ENCODE measurements at places on chromosomes 2 and 18. TPM values are rescaled to one million over a fixed set of nuclear protein-coding genes. Genes with fewer than 3 reads are reported as not detected.

DNA sequence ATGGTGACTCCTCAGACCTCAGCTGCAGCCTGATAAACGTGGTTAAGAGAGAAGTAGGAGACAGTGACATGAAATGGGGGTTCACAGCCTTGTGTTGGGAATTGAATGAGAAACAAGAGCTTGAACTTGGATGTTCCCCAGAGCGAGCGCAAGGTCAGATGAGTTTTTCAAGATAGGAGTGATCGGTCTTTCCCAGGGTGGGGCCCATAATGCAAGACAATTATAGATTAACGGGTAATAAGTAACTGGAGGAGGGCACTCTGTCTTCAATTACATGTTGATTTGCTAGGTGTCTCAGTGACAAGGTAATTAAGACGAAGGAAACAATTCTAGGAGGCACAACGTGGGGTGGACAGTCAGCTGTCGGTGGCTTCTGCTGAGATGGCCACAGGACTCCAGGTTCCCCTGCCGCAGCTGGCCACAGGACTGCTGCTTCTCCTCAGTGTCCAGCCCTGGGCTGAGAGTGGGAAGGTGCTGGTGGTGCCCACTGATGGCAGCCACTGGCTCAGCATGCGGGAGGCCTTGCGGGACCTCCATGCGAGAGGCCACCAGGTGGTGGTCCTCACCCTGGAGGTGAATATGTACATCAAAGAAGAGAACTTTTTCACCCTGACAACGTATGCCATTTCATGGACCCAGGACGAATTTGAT lies at the start of gene UGT1A5:
Gene UGT1A5 (plus strand): TSS at position 297 of the 651 bp plus-strand sequence. CDS start 85 bp downstream, at position 382.
- no peak for DNase-seq

DNA sequence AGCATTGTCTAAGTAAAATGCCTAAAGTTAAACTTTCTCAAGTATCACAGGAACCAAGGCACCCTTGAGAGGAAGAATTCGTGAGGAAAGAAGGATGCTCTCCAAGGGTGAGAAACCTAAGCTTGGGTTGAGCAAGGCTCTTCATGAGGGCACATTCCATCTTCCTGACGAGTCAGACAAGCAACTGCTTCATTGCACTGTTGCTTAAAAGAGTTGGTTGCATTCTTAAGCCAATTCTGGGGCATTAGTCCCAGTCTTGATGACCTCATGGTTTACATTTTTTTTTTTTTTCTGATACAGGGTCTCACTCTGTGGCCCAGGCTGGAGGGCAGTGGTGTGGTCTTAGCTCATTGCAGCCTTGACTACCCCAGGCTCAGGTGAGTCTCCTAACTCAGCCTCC lies 237.5 kb downstream of the ACTR3 start:
- DNase-seq = no peak

GRCh38 chr18:13120983-13121441 lies 97.5 kb upstream of the LDLRAD4 start:
- no peak for DNase-seq

GRCh38 chr2:77086051-77086450 lies 436.1 kb downstream of the LRRTM4 start:
- no peak for DNase-seq

The ALPG gene
- not detected for total RNA-seq

The TXNDC9 gene
- total RNA-seq = 75.7 TPM
